Activated T-cell treated with anti-CD3 and anti-CD28 coated beads, Interleukin-2, amount 50 U/mL, for 72 hours (primary cell): ENCODE measurements at places on chromosomes 6 and 20. TPM values are rescaled to one million over a fixed set of nuclear protein-coding genes. Genes with fewer than 3 reads are reported as not detected.

- no peaks in the 10 kb centered on the region for H3K4me1 ChIP-seq
- no peaks in the 10 kb centered on the region for H3K36me3 ChIP-seq
- no peak overlapping the region for H3K4me3 ChIP-seq
- H3K27ac ChIP-seq, result no peak overlapping the region
- H3K27me3 ChIP-seq, result no peaks in the 10 kb centered on the region
Measured at GRCh38 chr6:113017353-113017752, 670.2 kb downstream of the RFPL4B start.

DNA sequence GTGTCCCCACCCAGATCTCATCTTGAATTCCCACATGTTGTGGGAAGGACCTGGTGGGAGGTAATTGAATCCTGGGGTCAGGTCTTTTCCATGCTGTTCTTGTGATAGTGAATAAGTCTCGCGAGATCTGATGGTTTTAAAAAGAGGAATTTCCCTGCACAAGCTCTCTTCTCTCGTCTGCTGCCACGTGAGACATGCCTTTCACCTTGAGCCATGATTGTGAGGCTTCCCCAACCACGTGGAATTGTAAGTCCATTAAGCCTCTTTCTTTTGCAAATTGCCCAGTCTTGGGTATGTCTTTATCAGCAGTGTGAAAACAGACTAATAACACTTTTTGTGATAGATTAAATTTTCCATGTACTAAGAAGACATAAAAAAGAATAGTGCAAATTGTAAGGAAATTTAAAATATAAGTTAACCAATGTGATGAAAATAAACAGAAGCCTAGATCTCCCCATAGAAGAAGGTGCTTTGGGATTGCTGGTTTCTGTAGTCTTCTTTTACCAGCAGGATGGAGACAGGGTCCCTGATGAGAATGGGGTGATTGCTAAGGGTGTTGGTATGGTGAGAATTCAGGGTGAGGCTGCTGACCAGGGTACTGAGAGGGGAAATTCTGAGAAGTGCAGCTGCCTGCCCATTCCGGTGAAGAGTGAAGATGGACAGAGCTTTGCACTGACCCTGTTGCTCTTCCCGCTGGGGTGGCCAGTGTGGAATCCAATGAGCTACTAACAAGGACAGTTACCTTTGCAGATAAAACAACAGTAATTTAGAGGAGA, 50.7 kb downstream of the BMP2 start:
- DNase-seq, result no peak
- H3K27ac ChIP-seq, result no peak overlapping the region
- H3K4me1 ChIP-seq, result no peaks in the 10 kb centered on the region
- H3K36me3 ChIP-seq, result no peaks in the 10 kb centered on the region
- no peak overlapping the region for H3K4me3 ChIP-seq

GRCh38 chr20:54914995-54915394, 439.6 kb downstream of the DOK5 start:
- H3K4me1 ChIP-seq, result no peaks in the 10 kb centered on the region
- H3K36me3 ChIP-seq, result no peaks in the 10 kb centered on the region
- no peak overlapping the region for H3K4me3 ChIP-seq
- no peaks in the 10 kb centered on the region for H3K27me3 ChIP-seq

DNA sequence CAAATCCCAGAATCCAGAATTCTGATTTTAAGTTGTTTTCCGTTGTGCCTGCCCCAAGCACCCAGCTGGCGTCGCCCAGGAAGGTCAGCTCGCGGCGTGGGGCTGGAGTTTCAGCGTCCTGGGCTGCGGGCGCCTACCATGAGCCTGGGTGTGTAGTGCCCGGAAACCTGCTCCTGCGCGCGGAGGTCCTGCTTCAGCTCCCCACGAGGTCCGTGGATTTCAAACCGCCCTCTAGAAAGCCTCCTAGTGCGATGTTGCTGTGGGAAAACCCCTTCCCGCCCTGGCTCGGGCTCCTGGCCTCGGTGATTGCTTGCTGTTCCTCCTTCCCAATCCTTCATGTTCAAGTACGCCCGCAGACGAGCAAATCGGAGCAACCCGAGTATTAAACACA, 51.3 kb upstream of the NRN1 start:
- no peak for DNase-seq
- H3K36me3 ChIP-seq, result no peaks in the 10 kb centered on the region
- no peaks in the 10 kb centered on the region for H3K4me1 ChIP-seq
- no peak overlapping the region for H3K27ac ChIP-seq
- no peak overlapping the region for H3K4me3 ChIP-seq

Gene ADGRG6
- total RNA-seq, result 0.74 TPM

Gene TLDC2
- not detected for total RNA-seq
